ENCODE measurements at places on chromosomes 11 and 22. TPM values are rescaled to one million over a fixed set of nuclear protein-coding genes. Genes with fewer than 3 reads are reported as not detected.

XKR3 gene
- 0.17 TPM for total RNA-seq

MS4A6A gene
- total RNA-seq: not detected

GRCh38 chr11:70540196-70540595 lies 141.9 kb downstream of the CTTN start:
- peaks cover 2% of the 10 kb centered on the region for H3K4me1 ChIP-seq
- no peak for DNase-seq
- H3K4me3 ChIP-seq: no peak overlapping the region
- no peaks in the 10 kb centered on the region for H3K36me3 ChIP-seq

GRCh38 chr11:6062691-6063358 lies 32.3 kb upstream of the OR56A1 start:
- H3K4me3 ChIP-seq: no peak overlapping the region
- H3K4me1 ChIP-seq: no peaks in the 10 kb centered on the region
- H3K27ac ChIP-seq: no peak overlapping the region
- no peaks in the 10 kb centered on the region for H3K36me3 ChIP-seq
- no peaks in the 10 kb centered on the region for H3K27me3 ChIP-seq
- no peak for DNase-seq

GRCh38 chr11:34855021-34855753 lies 61.0 kb downstream of the APIP start:
- no peak overlapping the region for H3K27ac ChIP-seq
- no peaks in the 10 kb centered on the region for H3K4me1 ChIP-seq
- DNase-seq: no peak
- H3K27me3 ChIP-seq: peaks cover 19% of the 10 kb centered on the region

DNA sequence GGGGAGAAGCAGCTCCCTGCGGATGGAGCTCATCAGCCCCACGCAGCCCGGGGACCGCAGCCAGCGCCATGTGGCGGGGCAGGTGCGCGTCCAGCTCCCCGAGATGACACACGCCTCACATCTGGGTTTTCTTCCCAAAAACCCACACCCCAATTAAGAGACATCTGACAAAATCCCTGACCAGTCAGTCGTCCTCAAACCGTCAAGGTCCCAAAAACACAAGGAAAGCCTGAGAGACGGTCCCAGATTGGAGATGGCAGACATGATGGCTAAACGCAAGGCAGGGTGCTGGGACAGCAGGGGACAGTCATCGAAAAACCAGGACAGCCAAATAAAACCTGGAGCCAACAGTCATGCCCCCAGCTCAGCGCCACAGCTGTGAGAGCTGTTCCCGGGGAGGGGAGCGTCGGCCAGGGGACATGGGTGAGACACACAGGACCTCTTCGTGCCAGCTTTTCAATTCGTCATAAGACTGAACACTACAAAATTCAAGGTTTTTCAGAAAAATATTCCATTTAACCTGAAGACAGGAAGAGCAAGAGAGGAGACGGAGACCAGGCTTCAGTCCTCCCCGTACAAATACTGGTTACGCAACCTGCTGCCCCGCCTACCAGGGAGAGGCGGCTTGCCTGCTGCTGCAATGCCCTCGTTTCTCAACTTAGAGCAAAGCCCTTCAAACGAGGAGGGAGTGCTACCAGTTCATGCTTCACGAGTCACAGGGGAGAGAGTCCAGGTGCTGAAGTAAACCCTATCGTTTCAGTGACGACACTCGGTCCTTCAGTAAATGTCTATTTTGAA lies 10.5 kb downstream of the TOLLIP start:
- no peak overlapping the region for H3K4me3 ChIP-seq
- no peaks in the 10 kb centered on the region for H3K36me3 ChIP-seq
- H3K4me1 ChIP-seq: no peaks in the 10 kb centered on the region
- DNase-seq: peak; percentile 71
- no peaks in the 10 kb centered on the region for H3K27me3 ChIP-seq

- H3K27me3 ChIP-seq: no peaks in the 10 kb centered on the region
- H3K4me1 ChIP-seq: peaks cover 13% of the 10 kb centered on the region
- no peaks in the 10 kb centered on the region for H3K36me3 ChIP-seq
- no peak overlapping the region for H3K27ac ChIP-seq
- no peak overlapping the region for H3K4me3 ChIP-seq
These were observed 6.5 kb downstream of the POU2AF1 start for GRCh38 chr11:111372538-111372937.

DNA sequence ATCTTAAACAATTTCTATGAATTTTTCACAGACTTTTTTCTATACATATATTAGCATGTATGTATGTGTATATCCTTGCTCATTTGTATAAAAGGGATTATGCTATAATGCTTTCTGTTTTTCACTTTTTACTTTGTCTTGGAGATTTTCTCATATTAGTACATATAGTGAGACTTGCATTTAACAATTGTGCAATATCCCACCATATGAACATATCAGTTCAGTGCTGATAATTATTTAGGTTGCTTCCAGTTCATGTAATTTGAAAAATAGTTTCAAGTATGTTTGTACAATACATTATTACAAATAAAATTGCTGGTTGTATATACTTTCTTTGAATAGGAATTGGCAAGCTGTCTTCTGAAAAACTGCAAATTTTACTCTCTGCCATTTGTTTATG lies 37.9 kb downstream of the HEPHL1 start:
- H3K27me3 ChIP-seq: peaks cover 48% of the 10 kb centered on the region
- no peaks in the 10 kb centered on the region for H3K4me1 ChIP-seq
- no peak overlapping the region for H3K4me3 ChIP-seq
- no peak for DNase-seq
- no peak overlapping the region for H3K27ac ChIP-seq

DNA sequence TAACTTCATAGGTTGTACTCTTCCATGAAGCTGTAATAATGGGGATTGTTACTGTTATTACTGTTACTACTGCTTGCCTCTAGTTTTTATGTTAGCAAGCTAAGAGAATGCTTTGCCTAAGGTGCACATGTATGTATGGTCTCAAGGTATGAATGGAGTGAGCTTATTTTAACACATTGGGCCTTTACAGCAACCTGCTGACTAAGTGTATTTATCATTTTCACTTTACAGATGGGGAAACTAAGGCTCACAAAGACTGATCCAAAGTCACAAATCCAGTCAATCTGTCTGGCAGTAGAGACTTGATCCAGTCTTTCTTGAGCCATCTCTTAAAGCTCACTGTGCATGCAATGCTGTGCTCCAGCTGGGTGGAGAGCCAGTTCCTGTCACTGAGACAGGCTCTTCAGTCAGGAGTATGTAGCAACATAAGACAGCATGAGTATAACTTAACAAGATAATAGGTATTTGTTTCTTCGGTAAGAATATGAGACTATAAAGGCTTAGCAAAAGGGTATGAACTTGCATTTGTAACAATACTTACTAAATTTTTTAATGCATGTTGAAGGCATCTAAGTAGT lies 66.5 kb downstream of the PPP2R1B start:
- DNase-seq: no peak
- no peaks in the 10 kb centered on the region for H3K27me3 ChIP-seq
- H3K36me3 ChIP-seq: peaks cover 3% of the 10 kb centered on the region
- no peak overlapping the region for H3K4me3 ChIP-seq

- H3K27me3 ChIP-seq: no peaks in the 10 kb centered on the region
- DNase-seq: no peak
- H3K4me3 ChIP-seq: no peak overlapping the region
- H3K27ac ChIP-seq: no peak overlapping the region
- peaks cover 35% of the 10 kb centered on the region for H3K4me1 ChIP-seq
These were observed 18.9 kb downstream of the LGR4 start for GRCh38 chr11:27453701-27454100.

- DNase-seq: no peak
- H3K27ac ChIP-seq: no peak overlapping the region
- no peak overlapping the region for H3K4me3 ChIP-seq
- H3K36me3 ChIP-seq: no peaks in the 10 kb centered on the region
- no peaks in the 10 kb centered on the region for H3K27me3 ChIP-seq
These were observed 33.6 kb downstream of the TCF20 start for GRCh38 chr22:42236848-42237247.

DNA sequence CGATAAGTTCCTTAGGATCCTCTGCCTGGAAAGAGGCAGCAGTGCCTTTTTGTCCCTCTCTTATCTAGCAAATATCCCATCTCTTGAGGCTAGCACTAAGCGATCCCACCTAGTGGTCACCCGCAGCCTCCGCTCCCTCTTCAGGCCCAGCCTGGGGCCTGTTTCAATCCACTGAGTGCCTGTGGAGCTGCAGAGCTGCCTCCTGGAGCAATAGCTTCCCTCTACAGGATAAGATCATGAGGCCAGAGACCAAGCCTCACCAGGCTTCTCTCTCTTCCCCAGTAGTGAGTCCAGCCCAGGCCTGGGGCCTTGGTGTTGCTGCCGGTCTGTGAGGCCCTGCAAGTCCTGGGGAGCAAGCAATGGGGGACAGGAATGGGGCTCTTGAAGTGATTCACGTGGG lies 65.8 kb downstream of the SLC22A12 start:
- H3K27ac ChIP-seq: no peak overlapping the region
- peaks cover 22% of the 10 kb centered on the region for H3K4me1 ChIP-seq
- DNase-seq: no peak
- no peaks in the 10 kb centered on the region for H3K27me3 ChIP-seq
- no peaks in the 10 kb centered on the region for H3K36me3 ChIP-seq

DNA sequence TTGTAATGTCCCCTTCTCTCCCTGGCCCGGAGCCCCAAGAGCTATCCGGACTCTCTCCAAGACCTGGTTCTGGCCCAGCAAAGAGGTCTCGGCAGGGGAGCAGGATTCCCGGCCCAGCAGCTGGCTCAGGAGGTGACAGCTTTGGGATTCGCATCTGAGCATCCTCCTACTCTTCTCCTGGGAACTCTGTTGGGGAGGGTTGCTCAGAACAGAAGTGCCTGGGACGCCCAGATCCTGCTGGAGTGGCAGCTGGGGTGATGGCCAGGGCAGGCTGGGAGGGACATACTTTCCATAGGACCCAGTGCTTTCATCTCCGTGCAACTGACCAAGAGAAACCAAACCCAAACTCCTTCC lies 83.6 kb upstream of the PRODH start:
- no peak for DNase-seq
- H3K4me1 ChIP-seq: no peaks in the 10 kb centered on the region
- H3K36me3 ChIP-seq: no peaks in the 10 kb centered on the region
- H3K27ac ChIP-seq: no peak overlapping the region
- H3K27me3 ChIP-seq: peaks cover 12% of the 10 kb centered on the region

DNA sequence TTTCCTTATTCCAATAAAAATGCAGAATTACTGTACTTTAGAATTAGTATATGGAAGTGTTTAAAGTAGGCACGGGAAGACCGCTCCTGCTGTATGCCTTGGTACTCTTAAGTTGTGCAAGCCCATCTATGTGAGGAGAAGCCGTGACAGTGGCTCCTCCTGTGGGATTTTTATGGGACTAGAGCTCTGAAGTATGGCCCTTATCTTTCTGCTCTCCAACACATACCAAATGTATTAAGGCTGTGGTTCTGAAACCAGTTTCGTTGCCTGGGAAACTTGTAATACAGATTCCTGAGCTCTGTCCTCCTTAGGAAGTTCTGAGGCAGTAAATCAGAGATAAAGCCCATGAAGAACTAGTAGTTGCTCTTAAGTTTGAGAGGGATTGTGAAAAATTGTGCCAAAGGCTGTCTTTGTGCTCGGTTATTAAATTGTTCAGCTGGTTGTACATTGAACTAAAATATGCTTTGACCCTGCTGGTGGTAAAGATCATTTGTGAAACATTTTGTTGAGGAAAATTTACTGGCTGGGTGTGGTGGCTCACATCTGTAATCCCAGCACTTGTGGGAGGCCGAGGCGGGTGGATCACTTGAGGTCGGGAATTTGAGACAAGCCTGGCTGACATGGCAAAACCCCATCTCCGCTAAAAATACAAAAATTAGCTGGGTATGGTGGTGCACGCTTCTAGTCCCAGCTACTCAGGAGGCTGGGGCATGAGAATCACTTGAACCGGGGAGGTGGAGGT lies 29.3 kb downstream of the RTN3 start:
- peaks cover 7% of the 10 kb centered on the region for H3K36me3 ChIP-seq
- peak; percentile 37 for DNase-seq

Data from A673 (cell line).